Lower lobe of right lung (tissue), 2 donors: ENCODE measurements at places on chromosomes 1 and 21. TPM values are rescaled to one million over a fixed set of nuclear protein-coding genes. Genes with fewer than 3 reads are reported as not detected.
A peak's percentile ranks its signal among the peaks of the same experiment; 100 is the strongest.

DNA sequence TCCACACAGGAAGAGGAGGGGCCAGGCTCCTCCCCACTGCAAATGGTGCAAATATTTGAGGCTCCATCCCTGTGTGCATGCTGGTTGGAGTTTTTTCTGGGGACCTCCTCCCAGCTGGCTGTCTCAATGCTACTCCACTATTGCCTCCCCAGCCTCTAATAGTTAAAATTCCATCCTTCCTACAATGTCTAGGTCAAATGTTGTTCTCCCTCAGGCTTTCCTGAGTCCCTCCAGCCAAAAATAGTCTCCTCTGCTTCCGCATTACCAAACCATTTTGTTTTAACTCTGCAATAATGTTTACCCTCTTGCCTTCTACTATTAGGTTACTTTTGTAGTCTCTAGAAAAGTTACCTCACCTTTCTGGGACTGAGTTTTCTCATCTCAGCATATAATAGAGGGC, 29.6 kb upstream of the FMO1 start:
- DNase-seq: no peak

- no peak for DNase-seq
Observed at GRCh38 chr1:237041795-237042525, at the start of gene RYR2. Gene RYR2, plus strand, starts transcription at chr1:237042184. Its CDS starts 338 bp downstream, at chr1:237042522.

C1QC gene
- 800 TPM for total RNA-seq

S100A8 gene
- total RNA-seq: 622 TPM

- no peak for DNase-seq
Observed at GRCh38 chr1:47228644-47229030, 3.4 kb downstream of the TAL1 start.

LYPD8 gene
- total RNA-seq: not detected

DNA sequence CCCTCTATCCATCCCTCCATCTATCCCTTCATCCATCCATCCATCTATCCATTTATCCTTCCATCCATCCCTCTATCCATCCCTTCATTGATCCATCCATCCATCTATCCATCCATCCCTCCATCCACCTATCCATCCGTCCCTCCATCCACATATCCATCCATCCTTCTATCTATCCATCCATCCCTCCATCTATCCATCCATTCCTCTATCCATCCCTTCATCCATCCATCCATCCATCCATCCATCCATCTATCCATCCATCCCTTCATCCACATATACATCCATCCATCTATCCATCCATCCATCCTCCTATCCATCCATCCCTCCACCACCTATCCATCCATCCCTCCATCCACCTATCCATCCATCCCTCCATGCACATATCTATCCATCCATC, 23.6 kb downstream of the MATN1 start:
- DNase-seq: no peak

DNA sequence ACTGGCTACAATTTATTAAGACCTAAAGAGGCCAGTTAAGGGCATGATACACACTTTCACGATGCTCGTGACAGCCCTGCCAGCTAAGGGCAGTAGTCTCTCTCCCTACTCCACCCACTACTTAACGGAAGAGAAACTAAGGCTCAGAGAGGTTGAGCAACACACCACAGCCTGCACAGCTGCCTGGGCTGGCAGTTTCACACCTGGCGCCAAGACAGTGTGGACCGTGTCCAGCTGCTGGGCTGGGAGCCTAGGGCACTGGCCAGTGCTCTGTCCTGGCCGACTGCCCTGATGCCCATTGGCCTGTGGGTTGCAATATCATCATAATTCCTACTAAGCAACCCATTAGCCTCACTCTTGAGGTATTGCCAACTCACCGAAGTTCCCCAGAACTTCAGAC, 27.6 kb downstream of the TENT5C start:
- no peak for DNase-seq

- no peak for DNase-seq
Observed at GRCh38 chr1:27906759-27907158, 28.0 kb upstream of the SMPDL3B start.

DNA sequence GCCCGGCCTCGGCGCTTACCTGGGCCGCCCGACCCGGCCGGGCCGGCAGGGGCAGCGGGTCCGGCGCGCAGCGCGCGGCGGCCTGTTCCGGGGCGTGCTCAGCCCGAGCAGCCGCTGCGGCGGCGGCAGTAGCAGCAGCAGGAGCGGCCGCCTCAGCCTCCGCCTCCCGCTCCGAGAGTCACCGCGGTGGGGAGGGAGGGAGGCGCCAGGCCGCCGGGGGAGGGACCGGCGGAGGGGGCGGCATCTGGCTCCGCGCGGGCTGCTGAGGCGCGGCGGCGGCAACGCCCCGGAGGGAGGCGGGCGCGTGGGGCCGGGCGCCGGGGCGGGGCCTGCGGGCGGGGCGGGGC, at the start of gene CTNNBIP1:
Gene CTNNBIP1 (minus strand): TSS at position 194 of the 347 bp plus-strand sequence. CDS start 38,205 bp downstream, outside the sequence.
- DNase-seq: no peak

PLA2G2C gene
- not detected for total RNA-seq

- peak; percentile 42 for DNase-seq
Observed at GRCh38 chr1:78619803-78620579, at the start of gene IFI44L. Gene IFI44L, plus strand, starts transcription at chr1:78620448. Its CDS starts 7,468 bp downstream, at chr1:78627916.

GRCh38 chr1:232511172-232511571, 118.8 kb downstream of the SIPA1L2 start:
- DNase-seq: no peak

- no peak for DNase-seq
Observed at GRCh38 chr1:112697781-112698201, 9.1 kb downstream of the RHOC start.

DNA sequence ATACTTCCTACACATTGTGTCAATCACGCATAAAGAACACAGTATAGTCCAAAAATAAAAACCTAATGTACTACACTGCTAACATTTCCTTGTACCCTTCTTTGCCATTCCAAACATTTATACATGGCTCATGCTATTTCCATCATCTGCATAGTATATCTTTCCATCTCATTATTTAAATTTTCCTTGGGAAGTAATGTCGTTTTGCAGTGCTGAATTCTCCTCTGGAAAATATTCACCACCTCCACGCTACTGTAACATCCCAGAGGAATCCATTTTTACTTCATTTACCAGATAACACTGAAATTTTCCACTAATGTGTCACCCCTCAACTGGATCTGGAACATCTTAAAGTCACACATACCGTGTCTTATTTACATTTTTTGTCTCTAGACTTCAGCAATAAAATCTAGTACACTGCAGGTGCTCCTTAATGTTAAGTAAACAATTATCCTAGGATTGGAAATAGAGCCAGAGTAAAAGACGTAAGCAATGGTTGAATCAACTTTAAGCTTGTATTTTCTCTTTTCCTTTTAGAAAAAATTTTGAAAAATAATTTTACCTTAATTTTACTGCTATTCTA, 881.0 kb downstream of the AMY1C start:
- no peak for DNase-seq

DNA sequence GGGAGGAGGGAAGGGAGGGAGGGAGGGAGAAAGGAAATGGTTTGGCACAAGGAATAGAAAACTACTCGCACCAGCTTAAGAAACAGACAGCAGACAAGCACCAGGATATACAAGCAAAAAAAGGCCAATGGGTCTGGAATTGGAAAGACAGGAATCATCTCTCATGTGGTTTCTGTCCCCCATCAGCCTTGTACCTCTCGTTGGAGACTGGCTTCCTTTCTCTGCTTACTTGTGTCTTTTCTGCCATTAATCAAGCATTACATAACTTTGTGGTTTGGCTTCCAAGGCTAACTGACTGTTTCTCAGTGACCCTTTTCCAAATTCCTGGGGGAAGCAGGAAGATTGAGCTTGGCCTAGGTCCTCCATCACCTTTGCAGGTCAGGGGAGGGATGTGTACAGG, 11.8 kb upstream of the RALGPS2 start:
- no peak for DNase-seq

- DNase-seq: peak; percentile 19
Observed at GRCh38 chr21:45284456-45284741, 3.3 kb downstream of the POFUT2 start.

DNA sequence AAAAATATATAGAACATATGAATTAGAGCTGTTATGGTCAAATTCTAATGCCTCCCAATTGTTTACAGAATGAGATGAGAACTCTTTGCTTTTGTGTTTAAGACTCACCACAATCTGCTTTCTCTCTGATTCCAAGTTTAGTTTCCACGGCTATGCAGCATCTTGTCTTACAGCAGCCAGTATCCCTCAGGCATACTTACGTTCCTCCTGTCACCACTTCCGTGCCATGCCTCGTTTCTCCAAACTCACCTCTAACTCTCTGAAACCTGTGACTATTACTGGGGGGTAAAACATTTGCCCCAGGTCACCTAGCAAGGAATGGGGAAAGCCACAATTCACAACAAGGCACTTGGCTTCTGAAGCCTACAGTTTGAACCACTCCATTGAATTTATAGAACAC, 192.8 kb upstream of the NRIP1 start:
- no peak for DNase-seq

RSPH1 gene
- total RNA-seq: 18.1 TPM

DNA sequence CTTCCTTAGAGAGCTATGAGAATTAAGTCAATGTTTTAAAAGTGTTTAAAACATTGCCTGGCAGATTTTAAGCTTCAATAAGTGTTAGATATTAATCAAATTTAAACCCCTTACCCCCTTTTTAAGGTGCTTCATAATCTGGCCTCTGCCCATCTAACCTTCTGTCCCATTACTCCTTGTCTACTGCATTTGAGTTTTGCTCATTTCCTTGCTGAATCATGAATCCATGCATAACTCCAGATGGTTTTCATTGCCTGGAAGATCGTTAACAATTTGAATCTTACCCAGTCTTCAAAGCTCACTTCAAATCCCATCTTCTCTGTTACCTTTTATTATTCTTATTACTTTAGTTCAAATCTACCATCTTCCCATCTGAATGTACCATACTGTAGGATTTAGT, 4.6 kb downstream of the HJV start:
- DNase-seq: no peak

CCDC190 gene
- total RNA-seq: 5.2 TPM

- DNase-seq: no peak
Observed at GRCh38 chr1:206867716-206868115, 2.3 kb downstream of the IL20 start.

- DNase-seq: no peak
Observed at GRCh38 chr1:161092621-161093028, 3.3 kb upstream of the NECTIN4 start.

GRCh38 chr1:179785728-179786127, 42.6 kb downstream of the FAM163A start:
- no peak for DNase-seq

PLA2G2D gene
- total RNA-seq: 0.27 TPM

SDHB gene
- total RNA-seq: 79.8 TPM

GRCh38 chr1:177645491-177646190, 324.2 kb downstream of the SEC16B start:
- no peak for DNase-seq

DNA sequence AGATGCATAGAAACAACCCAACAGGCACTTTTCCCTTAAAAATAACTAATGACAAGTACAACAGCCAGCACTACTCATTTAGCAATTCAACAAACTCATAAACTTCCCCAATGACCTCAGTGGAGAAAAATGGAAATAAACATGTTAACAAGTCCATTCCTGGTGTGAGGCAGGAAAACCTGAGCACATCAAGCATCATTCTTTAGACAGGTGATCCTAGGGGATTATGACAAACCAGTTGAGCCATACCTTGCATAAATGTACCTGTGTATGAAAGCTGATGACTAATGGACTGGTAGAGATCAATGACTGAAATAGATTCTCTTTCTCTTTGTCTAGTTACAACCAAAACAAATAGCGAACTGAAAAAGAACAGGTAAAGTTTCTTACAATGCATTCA, 7.0 kb downstream of the COL24A1 start:
- DNase-seq: no peak

GRCh38 chr1:8821084-8821483, 3.6 kb upstream of the RERE start:
- no peak for DNase-seq
